DMS79 treated with DMSO at 0.1 percent for 48 hours (cell line): ENCODE measurements at places on chromosomes 12 and 14.

DNA sequence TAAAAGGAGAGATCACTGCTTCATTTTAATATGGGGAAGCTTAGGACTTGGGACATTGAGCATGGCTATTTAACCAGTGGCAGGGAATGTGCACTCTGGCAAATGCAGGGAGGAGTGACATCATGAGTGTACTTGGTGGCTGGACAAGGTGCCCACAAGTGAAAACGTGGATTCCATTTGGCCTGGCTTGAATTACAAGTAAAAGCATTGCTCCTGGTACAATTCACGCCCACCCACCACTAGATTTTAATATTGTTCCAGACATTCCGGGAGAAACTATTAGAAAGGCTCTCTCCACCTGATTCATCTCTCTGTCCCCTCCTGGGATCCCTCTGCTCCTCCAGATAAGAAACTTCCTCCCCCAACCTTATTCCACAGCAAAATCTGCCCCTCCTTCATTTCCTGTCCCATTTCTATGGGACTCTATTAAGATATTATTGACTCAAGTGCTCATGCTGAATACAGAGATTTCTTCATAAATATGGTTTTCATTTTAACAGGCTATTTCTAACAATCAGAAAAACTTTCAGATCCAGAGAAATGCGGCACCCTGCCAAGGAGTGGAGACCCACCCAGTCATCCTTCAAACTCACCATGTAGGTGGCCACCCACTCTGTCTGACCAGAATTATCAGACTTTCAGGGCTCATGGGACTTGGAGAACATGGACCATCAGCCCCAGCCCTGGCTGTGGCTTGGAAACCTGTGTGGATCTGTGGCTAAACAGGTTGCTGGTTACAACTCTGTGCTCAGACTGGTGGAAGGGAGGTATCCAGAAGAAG, 43.2 kb downstream of the SSPN start:
- DNase-seq = no peak

DNA sequence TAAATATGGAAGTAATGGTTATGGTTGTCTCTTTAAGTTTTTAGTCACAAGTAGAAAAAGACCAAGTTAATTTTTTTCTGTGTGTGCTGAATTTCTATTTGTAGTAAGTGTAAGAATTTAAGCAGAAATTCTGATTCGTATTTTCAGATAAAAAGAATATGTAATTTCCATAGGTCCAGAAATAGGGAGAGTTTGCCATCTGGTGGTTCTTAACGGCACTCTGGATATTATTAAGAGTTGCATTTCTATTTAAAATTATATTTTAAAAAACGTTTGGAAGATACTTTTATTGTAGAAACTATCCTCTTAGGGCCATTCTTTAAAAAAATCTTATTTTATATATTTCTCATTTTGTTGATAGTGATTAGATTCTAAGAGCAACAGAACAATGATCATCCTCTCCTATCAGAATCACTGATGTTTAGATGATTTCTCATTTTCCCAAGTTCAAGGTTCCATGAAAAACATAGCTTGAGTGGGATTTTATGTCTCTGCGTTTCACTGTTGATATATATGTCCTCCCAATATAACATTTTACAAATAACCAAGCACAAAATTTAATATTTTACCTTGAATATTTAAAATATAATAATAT, 88.3 kb downstream of the LRRK2 start:
- DNase-seq = no peak

DNA sequence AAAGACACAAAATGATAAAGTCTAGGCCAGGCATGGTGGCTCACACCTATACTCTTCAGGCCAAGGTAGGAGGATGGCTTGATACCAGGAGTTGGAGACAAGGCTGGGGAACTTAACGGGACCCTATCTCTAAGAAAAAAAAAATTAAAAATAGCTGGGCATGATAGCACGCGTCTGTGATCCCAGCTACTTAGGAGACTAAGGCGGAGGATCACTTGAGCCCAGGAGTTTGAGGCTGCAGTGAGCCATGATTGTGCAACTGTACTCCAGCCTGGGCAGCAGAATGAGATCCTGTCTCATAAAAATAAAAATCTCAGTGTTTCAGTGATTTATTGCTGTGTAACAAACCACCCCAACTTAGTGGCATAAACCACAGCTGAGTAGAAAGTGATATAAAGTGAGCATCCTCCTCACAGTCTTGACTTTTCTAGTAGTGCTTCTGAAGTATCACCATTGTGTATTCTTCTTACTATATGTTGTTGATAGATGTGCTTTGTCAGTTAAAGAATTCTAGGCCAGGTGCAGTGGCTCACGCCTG, 10.6 kb upstream of the ATF1 start:
- DNase-seq = no peak

- DNase-seq = no peak
Measured at GRCh38 chr14:89231426-89232113, 185.5 kb downstream of the FOXN3 start.

- no peak for DNase-seq
Measured at GRCh38 chr12:32261638-32262037, 137.7 kb upstream of the FGD4 start.

- no peak for DNase-seq
Measured at GRCh38 chr12:14256555-14257169, 108.8 kb upstream of the ATF7IP start.
